NCI-H2171 treated with DMSO at 0.1 percent for 48 hours (cell line): ENCODE measurements at places on chromosomes 12 and 14.

DNA sequence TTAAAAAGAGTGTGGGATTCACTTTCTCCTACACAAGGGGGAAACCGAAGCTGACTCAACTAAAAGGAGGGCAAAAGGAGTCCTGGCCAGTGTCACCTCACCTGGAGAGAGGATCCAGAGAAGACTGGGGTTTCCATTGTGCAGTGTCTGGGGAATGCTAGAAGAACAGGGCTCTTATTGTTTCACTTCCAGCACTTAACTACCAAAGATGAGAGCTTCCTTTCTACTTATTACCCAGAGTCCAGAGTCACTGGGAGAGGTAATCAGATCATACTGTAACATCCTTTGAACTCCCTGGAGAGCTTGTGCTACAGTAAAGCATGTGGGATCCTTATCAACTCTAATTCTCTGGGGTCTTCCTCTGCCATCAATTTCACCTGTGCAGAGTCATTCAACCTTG, 148.4 kb upstream of the BCL2L14 start:
- DNase-seq = no peak

- no peak for DNase-seq
Measured at GRCh38 chr14:40312296-40312695, 880.1 kb upstream of the FBXO33 start.

DNA sequence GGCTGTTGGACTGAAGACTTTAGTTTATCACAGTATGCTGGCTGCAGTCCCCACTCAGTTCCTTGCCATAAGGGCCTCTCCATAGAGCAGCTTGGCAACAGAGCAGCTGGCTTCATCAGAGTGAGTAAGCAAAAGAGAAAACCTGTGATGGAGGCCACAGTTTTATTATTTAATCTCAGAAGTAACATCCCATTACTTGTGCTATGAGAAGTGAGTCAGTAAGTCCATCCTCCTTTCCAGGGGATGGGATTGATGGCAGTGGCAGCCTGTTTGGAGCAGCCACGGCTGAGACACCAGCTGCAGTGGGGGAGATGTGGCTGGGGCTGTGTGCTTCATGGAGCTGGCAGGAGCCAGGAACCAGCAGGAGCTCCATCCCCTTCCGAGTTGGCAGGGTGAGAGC, 138.5 kb upstream of the SRRM4 start:
- no peak for DNase-seq

DNA sequence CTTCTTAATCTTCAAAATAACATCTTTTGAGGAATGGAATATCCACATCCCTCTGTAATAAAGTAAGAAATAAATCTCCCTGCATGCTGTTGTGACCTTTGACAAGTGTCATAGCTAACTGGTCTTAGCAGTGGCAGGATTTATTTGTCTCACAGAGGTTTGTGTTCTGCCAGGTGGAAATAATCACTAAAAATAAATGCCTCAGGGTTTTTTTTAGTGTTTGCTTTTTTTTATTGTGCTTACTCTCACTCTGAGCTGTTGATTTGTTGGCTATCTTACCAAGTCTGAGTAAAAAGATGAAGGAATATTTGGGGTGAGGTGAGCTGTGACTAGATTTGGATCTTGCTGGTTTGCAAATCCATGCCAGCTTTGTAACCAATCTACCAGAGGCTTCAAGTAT, 285.4 kb downstream of the ALG10B start:
- no peak for DNase-seq

DNA sequence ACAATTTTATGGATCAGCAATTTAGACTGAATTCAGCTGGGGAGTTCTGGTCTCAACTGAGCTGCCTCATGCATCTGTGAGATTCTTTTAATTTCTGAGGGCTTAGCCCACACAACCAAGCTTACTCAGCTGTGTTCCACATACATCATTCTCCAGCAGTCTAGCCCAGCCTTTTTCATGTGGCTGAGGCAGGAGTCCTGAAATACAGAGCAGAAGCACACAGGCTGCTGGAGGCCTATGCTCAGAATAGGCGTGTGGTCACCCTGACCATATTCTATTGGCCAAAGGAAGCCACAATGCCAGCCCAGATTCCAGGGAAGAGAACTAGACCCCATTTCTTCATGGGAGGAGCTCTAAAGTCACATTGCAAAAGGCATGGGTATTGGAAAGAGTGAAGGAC, 72.3 kb upstream of the DHRS4 start:
- DNase-seq = no peak

DNA sequence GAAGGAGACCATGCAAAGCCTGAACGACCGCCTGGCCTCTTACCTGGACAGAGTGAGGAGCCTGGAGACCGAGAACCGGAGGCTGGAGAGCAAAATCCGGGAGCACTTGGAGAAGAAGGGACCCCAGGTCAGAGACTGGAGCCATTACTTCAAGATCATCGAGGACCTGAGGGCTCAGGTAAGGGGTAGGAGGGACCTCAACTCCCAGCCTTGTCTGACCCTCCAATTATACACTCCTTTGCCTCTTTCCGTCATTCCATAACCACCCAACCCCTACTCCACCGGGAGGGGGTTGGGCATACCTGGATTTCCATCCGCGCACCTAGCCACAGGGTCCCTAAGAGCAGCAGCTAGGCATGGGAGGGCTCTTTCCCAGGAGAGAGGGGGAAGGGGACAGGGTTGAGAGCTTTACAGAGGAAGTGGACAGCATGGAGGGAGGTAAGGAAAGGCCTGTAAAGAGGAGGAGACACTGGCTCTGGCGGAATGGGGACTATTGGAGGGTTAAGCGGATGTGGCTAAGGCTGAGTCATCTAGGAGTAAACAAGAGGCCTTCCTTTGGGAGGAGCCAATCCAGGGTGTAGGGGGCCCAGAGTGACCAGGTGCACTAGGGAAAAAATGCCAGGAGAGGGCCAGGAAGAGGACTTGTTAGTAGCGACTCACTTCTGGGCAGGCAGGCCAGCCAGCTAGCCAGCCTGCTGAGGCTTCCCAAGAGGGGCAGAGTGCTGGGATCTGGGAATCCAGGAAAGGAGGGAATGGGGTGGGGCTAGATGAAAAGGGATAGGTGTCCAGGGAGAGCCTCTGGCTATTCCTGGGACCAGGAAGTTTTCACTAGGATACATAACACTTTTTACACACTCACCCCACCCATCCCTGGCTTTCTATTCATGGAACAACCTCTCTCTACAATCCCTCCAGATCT, 754 bp downstream of the KRT18 start:
- no peak for DNase-seq

DNA sequence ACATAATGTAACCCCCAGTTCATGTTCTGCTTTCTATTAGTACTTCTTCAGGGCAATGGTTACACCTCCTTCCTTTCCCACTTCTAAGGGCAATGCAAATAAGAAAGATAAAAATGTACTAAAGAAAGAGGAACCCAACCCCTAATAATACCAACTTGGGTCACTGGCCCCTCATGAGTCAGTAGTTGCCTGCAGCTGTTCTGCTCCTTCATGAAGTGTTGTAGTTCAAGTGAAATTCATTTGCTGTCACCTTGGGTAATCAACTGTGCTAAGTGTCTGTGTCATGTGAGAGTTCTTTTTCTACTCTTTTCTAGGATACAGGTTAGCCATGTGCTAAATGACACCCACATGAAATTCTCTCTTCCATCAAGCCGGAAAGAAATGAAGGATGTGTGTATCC, 91.8 kb downstream of the PLXNC1 start:
- no peak for DNase-seq

DNA sequence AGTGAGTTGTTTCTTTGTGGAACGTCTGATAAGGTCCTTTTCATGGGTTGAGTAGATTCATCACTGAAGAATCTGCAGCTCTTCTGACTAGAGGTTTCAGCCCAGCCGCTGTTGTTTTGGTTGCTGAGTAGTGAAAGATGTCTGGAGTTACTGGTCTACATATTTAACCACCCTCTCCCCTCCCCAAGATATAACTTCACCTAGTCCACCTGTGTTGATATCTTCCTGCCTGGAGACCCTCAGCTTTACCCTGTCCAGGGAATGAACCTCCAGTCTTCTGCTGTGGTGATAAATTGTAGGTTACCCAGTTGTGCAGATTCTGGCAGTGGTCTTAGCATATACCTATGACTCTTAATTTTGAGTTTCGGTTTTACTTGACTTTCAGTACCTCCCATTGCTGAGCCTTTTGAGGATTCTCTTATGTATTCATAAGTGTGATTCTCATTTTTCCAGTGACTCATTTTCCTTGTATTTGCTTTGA, 62.9 kb downstream of the CCDC91 start:
- no peak for DNase-seq

DNA sequence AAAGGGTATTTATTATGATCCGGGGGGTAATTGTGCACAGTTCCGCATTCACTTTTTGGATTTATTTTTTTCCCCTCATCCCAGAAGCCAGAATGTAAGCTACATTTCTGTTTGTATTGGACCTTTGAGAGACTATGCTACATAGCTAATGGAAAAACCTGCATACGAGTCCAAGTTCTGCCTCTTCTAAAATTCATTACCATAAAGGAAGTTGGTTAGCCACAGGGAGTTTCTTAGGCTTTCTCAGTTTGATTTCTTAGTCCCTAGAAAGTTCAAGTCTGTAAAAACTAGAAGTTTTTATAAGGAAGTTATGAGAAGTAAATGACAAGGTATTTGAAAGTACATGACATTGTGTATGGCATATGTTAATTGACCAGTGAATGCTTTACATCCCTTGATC, 138.7 kb downstream of the PDE3A start:
- no peak for DNase-seq

DNA sequence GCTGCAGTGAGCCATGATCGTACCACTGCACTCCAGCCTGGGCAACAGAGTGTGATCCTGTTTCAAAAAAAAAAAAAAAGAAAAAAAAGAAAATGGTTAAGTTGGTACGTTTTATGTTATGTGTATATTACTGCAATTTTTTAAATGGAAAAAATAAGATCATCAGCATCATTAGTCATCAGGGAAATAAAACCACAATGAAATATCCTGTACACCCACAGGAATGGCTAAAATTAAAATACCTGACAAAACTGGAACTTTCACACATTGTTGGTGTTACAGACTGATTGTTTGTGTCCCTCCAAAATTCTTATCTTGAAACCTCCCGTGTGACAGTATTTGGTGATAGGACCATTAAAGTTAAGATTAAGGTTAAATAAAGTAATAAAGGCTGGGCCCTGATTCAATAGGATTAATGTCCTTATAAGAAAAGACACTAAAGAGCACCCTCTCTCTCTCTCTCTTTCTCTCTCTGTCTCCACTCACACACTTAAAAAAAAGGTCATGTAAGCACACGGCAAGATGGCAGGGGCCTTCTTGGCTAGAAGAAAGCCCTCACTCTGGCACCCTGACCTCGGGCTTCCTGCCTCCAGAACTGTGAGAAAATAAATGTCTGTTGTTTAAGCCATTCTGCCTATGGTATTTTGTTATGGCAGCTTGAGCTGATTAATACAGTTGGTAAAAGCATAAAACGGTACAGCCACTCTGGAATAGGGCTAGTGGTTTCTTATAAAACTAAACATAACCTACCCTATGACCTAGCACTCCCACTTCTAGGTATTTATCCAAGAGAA, 48.3 kb upstream of the ZFP36L1 start:
- DNase-seq = no peak

DNA sequence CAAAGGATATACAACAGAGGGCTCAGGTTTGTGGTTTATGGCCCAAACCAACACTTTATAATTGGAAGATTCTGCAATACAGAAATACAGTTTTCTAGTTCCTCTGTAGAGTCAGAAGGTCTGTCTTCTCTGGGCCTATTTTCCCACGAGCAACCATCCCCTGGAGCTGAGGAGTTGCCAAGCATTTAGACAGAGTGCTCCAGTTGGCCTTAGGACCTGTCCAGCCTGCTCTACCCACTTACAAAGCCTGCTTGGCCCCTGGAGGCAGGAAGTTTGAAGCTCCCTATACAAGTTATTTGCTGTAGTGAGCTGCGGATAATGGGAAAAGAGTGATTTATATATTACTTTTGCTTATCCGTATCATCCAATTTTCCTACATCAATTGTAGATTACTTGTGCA, 60.8 kb upstream of the HSPB8 start:
- no peak for DNase-seq

- peak; percentile 63 for DNase-seq
Measured at GRCh38 chr12:47744005-47744651, 14.6 kb downstream of the RAPGEF3 start.

DNA sequence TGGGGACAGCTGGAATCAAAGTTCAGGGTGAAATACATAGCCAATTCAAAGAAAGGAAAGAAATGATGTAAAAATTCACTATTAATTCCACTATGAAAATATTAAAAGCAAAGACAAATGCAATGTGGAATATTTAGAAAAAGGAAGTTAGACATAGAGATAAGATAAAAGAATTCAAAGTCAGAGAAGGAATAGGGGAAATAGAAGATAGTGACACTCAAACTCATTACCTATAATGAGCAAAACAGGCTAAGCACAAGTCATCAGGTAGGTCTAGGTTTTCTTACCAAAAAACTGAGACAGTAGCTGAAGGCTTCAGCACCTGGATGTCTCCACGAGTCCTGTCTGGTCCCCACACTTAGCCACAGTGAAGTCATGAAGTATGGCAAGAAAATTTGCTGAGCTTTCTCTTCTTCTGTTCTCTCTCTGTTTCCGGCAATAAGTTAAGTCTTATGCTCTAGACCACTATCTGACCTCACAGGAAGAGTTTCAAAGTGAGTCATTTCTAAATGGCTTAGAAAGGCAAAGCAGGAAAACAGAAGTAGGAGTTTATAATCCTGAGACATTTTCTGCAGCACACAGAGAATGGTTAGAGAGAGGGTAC, at the start of gene C3AR1:
C3AR1 (minus strand) TSS at position 369 of the 604 bp plus-strand sequence. CDS start 6,174 bp downstream, outside the sequence.
- DNase-seq = no peak

GRCh38 chr12:16587110-16587453, 18.9 kb downstream of the LMO3 start:
- no peak for DNase-seq

GRCh38 chr12:32567296-32567674, 111.8 kb upstream of the DNM1L start:
- DNase-seq = no peak

DNA sequence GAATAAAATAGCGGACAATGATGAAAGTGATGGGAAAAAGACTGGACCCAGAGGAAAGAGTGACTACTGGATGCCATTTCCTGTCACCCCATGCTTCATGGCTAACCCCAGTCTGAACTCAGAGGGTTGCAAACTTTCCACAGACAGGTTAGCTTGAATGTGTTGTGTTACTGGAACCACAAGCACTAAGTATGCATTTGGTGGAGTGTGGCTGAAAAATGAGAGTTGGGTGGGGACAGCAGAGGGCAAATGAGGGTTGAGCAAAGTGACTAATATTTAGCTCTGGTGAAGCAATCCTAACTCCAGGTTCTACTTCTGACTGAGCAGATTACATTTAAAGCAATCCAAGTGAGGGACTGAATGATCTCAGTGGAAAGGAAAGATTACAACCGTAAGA, 1.6 kb downstream of the SLC16A7 start:
- no peak for DNase-seq

DNA sequence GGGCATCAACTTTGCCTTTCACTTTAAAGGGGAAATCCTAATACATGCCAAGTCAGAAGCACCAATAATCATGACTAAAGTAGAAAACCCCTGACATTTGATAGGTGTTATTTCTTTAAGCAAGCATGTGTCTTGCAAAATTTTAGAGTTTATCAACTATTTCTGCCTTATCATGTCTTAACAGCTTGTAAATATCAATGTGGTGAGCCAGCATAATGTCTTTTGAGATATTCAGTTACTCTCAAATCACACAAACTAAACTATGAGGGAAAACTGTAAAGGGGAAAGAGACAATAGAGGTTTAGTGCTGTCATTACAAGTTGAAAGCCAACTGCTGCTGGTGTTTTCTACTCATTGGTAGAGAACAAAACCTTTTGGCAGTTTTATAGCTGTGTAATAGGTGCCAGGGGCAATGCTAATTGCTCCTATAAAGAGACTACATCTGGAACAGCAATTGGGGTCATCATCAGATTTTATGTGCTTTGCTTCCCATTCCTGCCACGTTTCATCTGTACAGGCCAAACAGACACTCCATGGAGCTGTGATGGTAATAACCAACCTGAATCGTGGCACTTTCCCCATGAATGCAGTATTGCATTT, 1027.4 kb downstream of the FSCB start:
- DNase-seq = no peak
